ENCODE measurements at places on chromosomes 12 and 14. TPM values are rescaled to one million over a fixed set of nuclear protein-coding genes. Genes with fewer than 3 reads are reported as not detected.

Gene MYBPC1
- not detected for total RNA-seq

Gene P2RX7
- 5.7 TPM for total RNA-seq

Gene SYT1
- total RNA-seq: 1.5 TPM

Gene NFE2
- total RNA-seq: 0.65 TPM

Gene ASIC1
- 3.7 TPM for total RNA-seq

Gene PLEKHD1
- total RNA-seq: under 0.01 TPM

Gene TMEM253
- total RNA-seq: not detected

Gene CDKN3
- total RNA-seq: 73.4 TPM

Gene KRT86
- 2.0 TPM for total RNA-seq

Gene KERA
- total RNA-seq: not detected

Gene CD27
- total RNA-seq: not detected

Gene SYNDIG1L
- total RNA-seq: under 0.01 TPM

Gene OR4Q2
- not detected for total RNA-seq

Gene KRT1
- not detected for total RNA-seq
